OCI-M1 (cell line): ENCODE measurements at places on chromosomes 11 and 22.

- DNase-seq, result no peak
Measured at GRCh38 chr22:27786291-27786932, 15.1 kb downstream of the MN1 start.

GRCh38 chr11:47917599-47918369 lies 62.6 kb upstream of the PTPRJ start:
- DNase-seq, result peak; percentile 97

DNA sequence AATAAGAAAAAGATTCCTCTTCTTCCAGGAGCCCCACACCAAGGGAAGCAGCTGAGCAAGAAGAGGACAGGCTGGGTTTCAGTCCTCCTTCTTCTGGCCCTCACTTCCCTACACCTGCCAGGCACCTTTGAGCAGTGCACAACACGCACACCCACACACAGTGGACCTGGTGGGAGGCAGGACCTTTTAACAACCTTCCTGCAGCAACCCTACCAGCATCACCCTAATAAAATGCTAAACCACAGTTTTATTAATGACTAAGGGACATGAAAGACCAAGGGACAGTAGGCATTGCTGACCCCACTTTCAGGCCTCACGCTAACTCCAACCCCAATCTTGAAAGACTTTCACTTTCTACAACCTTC lies 12.2 kb downstream of the ARAP1 start:
- no peak for DNase-seq

- DNase-seq, result no peak
Measured at GRCh38 chr11:72951888-72952287, 137.7 kb downstream of the ATG16L2 start.
